ENCODE measurements at places on chromosomes 12 and 14. TPM values are rescaled to one million over a fixed set of nuclear protein-coding genes. Genes with fewer than 3 reads are reported as not detected.

The CLEC6A gene
- total RNA-seq, result not detected

The SERPINA1 gene
- total RNA-seq, result 3.1 TPM

The SLC38A6 gene
- total RNA-seq, result 4.3 TPM

The SYCP3 gene
- not detected for total RNA-seq

The FAIM2 gene
- total RNA-seq, result 0.17 TPM

The ERP27 gene
- total RNA-seq, result 1.0 TPM

The LMO3 gene
- total RNA-seq, result not detected

The RBMS2 gene
- total RNA-seq, result 5.1 TPM

The TEX52 gene
- total RNA-seq, result not detected

The IL23A gene
- total RNA-seq, result 9.0 TPM

- DNase-seq, result no peak
Observed at GRCh38 chr12:16608946-16609539, 3.1 kb upstream of the LMO3 start.

DNA sequence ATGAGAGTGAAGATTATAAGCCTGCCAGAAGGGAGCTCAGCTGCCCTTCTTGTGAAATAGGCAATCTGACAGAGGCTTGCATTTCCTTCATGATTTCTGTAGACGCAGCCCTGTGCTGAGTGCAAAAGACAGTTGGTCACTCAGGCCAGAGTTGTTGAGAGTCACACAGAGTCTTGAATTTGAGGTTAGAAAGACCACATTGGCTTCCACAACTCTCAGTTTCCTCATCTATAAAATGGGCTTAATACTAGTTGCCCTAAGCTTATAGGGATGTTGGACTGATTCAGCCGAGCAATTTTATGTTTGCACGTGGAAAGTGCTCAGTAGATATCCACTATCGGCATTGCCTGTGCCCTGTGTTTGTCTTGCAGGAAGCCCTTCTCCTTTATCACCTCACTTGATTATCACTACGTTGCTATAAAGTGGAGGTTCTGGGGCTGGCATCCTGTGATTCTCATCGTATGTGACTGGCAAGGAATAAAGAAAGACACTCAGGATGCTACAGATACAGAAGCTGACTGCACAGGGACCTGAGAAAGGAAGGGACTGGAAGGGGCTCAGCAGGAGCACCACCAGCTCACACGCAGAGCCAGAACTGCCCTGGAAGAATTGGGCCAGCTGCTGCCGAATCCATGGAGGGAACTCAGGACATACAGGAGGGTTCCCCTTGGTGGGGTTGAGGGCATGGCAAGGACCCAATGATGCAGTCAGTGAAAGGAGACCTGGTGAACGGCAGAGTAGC lies 19.8 kb upstream of the SERPINA4 start:
- DNase-seq, result no peak

DNA sequence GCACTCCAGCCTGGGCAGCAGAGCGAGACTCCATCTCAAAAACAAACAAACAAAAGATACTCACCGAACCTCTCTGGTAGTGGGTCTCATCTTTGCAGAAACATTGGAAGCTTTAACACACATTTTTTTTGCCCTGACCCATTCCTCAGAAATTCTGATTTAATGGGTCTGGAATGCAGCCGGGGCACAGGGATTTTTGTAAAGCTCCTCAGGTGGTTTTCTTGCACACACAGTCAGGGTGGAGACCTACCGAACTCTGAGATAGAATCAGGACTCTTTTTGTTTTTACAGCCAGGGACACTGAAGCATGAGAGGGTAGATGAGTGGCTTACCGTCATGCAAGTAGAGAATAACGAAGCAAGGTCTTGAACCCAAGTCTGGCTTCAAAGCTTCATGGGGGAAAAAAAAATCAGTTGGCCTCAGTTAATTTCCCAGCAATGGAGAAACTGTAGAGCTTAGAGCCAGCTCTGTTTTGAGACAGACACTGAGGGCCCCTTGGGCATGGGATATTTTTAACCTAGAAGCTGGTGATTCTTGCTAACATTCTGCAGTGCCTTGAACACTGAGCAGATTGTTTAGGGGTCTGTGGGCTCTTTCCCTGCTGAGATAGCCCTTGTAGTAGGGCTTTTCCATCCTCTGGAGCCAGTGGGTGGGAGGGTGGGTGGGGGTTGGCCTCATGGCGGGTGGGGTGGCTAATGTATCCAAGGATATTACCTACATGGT lies 4.8 kb downstream of the RNU4-2 start:
- DNase-seq, result no peak

DNA sequence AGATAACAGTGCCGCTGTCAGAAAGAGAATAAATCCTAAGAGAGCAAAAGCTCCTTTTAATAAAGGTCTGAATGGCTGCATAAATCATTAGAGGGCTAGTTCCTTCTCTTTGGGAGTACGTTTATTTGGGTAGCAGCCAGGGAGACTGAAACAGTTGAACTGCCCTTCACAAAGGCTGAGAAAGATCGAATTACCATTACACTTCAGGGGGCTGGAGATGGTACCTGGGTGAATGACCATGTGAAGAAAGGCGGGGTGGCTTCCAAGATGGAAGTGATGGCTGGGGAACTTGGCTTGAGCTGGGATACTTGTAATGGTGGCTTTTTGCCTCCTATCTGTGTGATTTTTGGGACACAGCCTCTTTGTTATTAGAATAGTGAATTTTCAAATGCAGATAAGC lies 1.7 kb upstream of the FGD4 start:
- no peak for DNase-seq

DNA sequence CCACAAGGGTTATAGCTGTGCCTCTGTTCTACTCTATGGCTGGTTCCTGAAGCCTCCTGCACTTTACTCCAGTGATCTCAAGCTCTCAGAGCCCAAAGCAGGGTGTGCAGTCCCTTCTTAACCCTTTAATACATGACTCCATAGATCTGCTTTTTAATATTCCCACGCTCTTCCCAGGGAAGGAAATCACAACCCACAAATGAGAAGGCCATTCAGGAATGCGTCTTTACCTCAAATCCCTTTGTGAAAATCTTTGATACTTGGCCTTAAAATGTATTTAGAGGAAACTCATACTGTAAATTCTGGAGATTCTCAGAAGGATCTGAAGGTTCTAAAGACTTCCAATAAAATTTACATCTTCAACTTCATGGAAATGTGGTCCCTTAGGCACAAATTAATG lies 17.0 kb downstream of the NID2 start:
- no peak for DNase-seq

DNA sequence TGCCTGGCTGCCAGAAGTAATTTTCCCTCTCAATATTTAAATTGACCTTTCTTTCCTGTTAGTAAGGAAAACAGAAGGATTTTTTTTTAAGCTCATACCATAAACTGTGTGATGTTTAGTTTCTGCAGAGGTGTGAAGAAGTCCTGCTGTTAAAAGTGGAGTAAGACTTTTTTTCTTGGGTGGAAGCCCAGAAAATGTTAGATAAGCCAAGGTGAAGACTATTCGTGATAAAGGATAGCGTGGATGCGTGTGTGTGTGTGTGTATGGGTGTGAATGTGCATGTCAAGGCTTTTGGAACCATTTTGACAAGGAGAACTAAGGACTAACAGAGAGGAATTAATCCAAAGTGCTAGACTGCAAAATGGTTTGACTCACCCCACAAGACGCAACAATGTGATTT lies 152.9 kb upstream of the SEL1L start:
- no peak for DNase-seq

DNA sequence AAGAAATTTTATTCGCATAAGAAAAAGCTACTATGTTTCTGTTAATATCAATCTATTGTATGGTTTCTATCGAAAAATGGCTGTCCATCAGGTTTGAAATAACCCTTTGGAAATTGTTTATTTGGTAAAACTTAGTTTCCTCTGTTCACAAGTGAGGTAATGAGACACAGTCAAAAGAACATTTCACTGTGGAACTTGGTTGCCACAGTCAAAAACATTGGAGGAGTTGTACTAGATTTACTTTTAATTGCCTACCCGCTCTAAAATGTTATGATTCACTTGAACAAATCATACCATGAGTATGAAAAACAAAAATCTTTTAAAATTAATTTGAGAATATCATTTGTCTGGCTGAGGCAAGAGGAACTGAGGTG lies 46.5 kb downstream of the ITPR2 start:
- no peak for DNase-seq

- DNase-seq, result no peak
Observed at GRCh38 chr14:50874757-50875156, 2.9 kb downstream of the ABHD12B start.

DNA sequence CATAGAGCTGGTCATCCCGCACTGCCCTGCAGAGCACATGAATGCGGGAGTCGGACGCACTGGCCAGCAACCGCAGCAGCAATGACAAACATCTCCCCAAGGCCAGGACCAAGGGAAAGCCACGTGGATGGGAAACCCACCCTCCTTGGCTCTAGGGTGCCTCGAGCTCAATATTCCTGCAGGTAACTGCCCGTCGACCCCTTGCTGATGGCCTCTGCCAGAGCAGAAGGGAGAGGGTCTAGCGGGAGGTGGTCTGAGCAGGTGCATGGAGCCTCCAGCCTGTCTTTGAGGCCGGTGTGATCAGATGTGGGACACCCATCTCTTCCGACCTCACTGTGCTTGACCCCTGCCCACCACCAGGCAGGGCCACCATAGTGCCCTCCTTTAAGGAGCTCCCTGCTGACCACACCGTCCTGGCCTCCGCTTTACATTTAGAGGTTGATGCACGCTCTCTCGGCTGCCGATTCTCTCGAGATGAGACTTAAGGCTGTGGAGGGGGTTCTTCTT lies 89.7 kb downstream of the PIWIL1 start:
- DNase-seq, result no peak

DNA sequence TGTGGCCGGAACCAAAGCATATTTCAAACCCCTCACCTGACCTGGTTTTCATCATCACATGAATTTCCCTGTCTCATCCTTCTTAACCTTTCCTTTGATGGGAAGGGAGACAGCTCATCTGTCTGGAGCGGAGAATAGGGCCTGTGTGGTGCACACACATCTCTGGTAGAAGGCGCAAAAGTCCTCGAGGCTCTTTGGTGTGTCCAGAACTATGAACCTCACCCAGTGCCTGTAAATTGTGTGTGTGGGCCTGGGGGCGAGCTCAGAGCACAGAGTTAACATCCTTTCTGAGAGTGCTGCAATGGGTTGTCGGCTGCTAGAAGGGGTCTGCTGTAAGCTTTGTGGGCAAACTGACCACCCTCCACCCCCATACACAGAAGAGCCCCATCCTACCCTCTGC lies 749 bp downstream of the GALNT6 start:
- DNase-seq, result no peak

GRCh38 chr14:52879958-52880357 lies 70.9 kb downstream of the FERMT2 start:
- no peak for DNase-seq

GRCh38 chr12:28189784-28190320 lies 404 bp upstream of the CCDC91 start:
- peak; percentile 26 for DNase-seq

DNA sequence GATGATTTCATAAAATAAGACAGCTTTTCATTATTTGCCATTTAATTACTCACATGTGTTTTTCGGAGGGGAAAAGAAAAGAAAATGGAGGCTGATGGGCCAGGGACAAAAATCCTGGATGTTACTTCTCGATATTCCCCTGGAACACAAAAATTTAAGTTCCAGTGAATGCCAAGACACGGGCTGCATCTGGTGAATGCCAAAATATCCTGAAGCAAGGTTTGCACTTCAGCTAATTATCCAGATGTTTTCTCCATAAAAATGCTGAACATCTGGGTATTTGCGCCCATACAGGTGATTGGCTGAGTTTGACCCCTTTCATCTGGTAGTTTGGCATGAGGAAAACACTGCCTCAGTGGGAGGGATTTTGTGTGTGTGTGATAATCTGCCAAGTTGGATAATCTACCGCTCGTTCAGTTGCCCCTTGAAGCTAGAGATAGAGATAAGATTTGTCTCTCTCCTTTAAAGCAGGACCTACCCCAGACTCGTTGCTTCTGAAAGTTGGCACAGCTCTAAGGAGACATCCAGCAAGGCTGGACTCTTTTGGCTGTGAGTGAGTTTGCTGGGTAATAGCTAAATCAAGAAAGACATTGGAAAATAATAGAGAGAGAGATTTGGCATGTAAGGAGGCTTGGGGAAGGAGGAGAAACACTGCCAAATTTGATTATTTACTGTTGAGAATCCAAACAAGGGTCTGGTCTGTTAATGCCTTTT lies 390.0 kb downstream of the EGLN3 start:
- no peak for DNase-seq

- DNase-seq, result no peak
Observed at GRCh38 chr12:124190312-124191023, 104.4 kb upstream of the RFLNA start.

DNA sequence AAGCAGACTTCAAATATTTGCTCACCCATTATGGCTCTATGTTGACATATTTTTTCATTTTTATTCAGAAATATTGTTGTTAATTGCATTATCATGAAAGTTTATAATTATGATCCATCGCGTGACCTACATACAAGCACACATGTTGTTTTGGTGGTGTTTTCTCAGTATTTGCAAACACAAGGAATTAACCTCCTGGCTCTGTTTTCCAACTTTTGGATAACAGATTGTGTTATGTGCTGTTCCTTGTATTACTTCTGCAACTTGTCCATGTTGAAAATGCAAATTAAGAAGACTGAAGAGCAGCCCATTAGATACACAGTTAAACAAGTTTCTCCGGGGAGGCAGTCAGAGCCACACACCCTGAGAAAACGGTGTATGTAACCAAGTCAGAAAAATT lies 201.2 kb downstream of the SEC23A start:
- no peak for DNase-seq

DNA sequence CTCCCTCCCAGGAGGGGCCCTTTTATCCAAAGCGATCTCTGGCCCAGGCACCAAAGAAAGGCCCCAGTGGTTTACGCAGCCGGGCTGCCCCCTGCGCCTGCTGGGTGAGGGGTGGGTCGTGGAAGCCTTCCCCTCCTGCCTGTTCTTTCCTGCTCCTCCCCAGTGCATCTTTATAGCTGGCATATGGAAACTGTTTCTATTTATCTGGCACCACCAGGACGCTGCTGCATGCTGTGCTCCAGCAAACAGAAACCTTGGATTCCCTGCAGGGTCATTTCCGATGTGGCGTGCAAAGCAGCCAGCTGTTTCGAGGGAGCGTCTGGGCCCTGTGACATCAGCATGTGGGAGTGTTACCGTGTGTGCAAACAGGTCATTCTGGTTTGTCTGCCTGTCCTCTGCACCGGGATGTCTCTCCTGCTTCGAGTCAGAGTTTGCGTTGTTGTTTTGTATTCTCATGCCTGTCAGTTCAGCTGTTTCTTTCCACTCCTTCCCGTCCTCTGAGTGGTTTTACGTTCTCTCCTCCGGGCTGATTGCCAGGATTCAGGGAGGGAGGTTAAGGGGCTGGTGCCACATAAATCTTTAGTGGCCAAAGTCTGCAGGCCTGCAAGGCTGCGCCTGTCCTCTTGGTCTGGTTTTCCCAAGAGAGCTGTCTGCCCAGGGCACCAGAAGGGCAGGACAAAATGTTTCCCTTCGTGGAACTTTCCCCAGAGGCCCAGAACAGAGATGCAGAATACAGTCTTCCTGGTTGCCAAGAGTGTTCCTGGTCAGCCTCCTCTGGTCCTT lies 24.6 kb downstream of the TPCN1 start:
- no peak for DNase-seq

GRCh38 chr12:91769736-91770135 lies 375.9 kb downstream of the BTG1 start:
- DNase-seq, result no peak

DNA sequence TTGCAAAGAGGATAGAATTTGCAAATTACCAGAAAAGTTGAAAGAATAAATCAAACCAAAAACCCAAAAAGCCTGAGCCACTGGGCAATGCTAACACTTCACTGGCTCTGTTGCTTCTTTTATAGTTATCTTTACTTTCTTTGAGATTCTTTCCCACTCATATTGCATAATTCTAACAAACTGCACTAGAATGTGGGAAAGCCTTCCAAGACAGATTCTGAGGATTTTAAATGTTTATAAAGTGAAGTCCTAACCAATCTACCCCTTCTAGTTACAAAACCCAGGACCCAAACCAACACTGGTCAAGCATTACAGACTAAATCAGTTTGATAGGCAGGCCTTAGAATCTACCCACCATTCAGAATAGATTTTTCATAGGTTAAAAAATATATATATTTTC lies 150.9 kb downstream of the MED13L start:
- DNase-seq, result no peak

All from activated naive CD4-positive, alpha-beta T cell treated with anti-CD3 and anti-CD28 coated beads for 36 hours (primary cell).